ENCODE measurements at places on chromosomes 3 and 15.

DNA sequence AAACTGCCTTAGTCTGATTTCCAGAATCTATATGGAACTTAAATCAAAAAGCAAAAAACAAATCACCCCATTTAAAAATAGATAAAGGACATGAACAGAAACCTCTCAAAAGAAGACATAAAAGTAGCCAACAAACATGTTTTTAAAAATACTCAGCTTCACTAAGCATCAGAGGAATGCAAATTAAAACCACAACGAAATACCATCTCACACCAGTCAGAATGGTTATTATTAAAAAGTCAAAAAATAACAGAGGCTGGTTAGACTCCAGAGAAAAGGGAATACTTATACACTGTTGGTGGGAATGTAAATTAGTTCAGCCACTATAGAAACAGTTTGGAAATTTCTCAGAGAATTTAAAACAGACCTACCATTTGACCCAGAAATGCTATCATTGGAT is 367.9 kb downstream of the ZIC4 start:
- no peak for DNase-seq

GRCh38 chr15:64772488-64772887 is 2.9 kb downstream of the RBPMS2 start:
- DNase-seq, result no peak

- no peak for DNase-seq
Measured at GRCh38 chr3:124888482-124889441, 1.6 kb upstream of the ITGB5 start.

GRCh38 chr3:168091941-168092340 is 3.8 kb downstream of the GOLIM4 start:
- no peak for DNase-seq

DNA sequence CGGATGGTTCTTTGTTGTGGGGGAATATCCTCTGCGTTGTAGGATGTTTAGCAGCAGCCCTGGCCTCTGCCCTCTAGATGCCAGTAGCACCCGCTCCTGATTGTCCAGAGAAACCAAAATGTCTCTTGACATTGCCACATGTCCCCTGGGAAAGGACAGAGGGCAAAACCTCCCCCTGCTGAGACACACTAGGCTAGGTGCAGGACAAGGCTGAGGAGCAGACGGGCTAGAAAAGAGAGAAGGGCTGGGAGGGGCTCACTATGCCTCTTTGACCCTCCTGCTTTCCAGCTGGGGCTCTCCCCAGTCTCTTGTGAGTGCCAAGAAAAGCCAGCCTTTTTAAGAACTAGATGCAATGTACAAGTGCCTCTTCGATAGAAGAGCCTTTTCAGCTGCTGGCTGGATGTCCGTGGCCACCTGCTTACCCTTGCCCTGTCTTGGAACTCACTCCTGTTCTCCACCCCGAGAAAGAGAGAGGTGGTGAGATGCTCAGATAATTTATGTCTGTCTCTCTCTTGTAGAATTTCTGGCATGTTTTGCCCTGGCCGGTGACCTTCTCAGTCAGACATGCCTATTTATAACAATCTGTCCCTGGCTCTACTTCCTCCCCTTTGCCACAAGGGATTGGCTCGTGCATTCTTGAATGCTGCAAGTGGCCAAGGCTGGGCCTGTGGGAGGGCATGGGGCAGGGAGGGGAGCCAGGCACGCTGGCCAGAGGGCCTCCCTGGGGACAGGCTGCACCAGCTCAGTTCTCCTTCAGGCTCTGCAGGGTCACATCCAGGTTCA is 142.6 kb downstream of the RPLP1 start:
- no peak for DNase-seq

DNA sequence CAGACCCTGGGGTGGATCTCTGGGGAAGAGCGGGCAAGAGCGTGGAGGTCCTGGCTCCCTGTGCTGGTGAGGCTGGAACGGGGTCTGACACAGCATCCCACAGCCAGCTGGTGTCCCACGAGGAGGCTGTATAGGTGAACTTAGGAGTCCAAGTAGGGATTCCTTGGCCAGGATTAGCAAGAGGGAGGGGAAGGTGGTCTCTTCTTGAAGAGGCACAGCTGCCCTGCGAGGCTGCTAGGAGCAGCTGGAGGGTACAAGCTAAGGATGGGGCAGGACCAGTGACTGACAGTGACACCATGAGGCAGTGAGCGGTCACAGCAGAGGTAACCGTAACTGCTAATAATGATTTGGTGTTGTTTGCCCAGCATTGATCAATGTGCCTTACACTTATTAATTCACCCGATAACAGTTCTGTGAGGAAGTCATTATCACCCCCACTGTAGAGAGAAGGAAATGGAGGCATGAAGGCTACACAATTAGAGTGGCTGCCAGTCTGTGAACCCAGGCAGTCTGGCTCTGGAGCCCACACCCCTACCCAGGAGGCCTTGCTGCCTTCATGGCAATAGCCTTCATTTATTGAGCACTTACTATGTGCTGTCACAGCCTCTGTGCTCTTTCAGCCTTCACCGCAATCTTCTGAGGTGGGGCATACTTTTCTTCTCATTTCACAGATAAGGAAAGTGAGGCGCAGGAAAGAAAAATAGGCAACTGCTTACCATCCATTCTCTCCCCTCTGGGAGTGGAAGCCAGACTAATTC is 59.4 kb downstream of the TMEM44 start:
- DNase-seq, result no peak

Measured in RWPE1 (cell line).